ENCODE measurements at places on chromosomes 5 and 9. TPM values are rescaled to one million over a fixed set of nuclear protein-coding genes. Genes with fewer than 3 reads are reported as not detected.

Gene PCDHA3
- total RNA-seq: not detected

Gene CDX1
- not detected for total RNA-seq

Gene C6
- not detected for total RNA-seq

Gene RBM22
- total RNA-seq: 86.2 TPM

Gene FBLL1
- total RNA-seq: not detected

Gene PCDHGA10
- 0.05 TPM for total RNA-seq

Gene EIF4E1B
- total RNA-seq: not detected

Gene WHRN
- total RNA-seq: 1.9 TPM

Gene FSTL4
- total RNA-seq: 0.30 TPM

Gene HTR1A
- not detected for total RNA-seq

Gene TAF1L
- total RNA-seq: 0.02 TPM

Gene PALM2AKAP2
- total RNA-seq: 2.4 TPM

Gene COL5A1
- total RNA-seq: not detected

Gene CDKN2B
- not detected for total RNA-seq

Gene PCDHAC2
- not detected for total RNA-seq

Gene ADAMTSL1
- not detected for total RNA-seq

Gene ABCA2
- total RNA-seq: 4.7 TPM

Gene FAM240B
- not detected for total RNA-seq

Gene NDST1
- 2.4 TPM for total RNA-seq

Gene CER1
- total RNA-seq: not detected

Gene SLC34A3
- not detected for total RNA-seq

Gene PCDHA7
- not detected for total RNA-seq
